ENCODE measurements at places on chromosomes 11 and 22.

DNA sequence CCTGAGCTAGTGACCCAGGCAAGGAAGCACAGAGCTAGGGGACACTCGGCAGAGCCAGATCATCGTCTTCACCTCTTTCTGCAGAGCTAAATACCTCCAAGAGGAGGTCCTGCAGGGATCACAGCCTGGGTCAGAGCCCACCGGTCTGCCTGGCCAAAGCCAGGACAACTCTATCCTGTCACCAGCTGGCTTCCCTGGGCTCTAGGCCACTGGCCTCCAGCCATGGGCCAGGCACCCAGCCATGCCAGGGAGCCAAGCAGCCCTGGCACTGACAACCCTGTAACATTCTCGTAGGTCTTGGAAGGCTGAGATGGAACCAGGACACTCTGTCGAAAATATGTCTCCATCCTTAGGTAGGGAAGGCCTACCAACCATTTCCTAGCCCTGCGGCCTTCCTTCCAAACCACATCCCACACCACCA lies 270.1 kb downstream of the BUD13 start:
- no peak for DNase-seq

GRCh38 chr11:24412722-24413121 lies 84.1 kb upstream of the LUZP2 start:
- DNase-seq, result no peak

GRCh38 chr11:61524446-61524845 lies 15.9 kb downstream of the LRRC10B start:
- no peak for DNase-seq

DNA sequence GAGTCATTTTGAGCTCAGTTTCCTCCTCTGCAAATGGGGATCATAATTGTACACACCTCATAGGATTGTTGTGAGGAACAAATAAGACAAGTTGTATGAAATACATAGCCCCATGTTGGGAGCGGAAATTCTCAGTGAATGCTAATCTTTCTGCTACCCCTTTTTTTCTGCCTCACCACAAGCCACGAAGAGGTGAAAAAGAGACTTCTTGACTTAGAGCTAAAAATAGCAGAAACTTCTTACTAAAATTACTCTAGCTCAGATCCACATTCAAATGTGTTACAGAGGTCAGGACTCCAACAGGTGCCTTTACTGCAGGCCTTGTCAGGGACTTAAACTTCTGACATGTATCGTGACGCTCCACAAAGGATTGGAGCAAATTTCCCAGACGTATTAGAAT lies 128.5 kb downstream of the MIAT start:
- DNase-seq, result no peak

DNA sequence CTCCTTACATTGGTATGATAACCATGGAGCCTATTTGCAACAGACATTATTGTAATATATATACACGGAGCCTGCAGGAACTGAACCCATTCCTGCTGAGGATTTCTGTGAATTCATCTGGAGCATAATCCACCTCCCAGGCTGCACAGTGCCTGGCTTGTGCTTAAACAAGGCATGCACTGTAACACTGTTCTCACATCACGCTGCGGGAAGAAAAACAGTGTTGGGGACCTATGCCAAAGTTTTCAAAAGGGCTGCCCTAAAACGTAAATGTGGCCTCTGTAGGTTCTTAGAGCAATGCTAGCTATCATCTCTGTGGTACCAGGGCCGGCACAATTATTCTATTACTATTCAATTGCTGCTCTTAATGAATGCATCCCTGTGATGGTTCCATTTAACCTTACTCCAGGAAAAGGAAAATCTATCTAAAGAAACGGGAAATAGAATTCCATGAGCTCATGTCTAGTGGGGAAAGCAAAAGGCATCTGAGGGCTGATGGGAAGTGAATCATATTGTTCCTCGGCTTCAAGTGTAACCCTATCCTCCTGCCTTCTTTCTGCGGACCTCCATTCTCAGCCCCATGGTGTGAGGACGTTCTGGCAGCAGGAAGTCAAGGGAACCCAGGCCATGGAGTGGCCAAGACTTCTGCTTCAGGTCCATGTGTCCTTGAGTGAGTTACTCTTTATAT lies 525.5 kb downstream of the SOX6 start:
- no peak for DNase-seq

DNA sequence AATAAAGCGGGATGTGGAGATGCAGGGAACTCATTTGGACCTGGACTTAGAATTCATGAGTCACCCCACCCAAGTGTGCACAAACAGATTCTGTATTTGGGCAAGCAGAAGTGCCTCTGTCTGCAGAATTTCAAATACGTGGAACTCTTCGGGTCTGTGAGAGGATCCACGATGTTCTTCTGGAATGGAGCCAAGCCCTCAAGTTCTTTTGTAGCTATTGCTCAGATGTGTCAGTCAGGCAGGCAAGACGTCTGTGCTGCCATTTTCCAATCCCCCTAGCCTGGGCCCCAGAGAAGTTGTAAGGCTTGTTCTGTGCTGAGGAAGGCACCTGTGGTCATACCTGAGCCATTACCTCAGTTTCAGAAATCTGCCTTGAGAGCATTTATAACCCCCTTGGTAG lies 132.8 kb upstream of the RASSF10 start:
- no peak for DNase-seq

- no peak for DNase-seq
Measured at GRCh38 chr11:131773626-131774025, 403.2 kb downstream of the NTM start.

DNA sequence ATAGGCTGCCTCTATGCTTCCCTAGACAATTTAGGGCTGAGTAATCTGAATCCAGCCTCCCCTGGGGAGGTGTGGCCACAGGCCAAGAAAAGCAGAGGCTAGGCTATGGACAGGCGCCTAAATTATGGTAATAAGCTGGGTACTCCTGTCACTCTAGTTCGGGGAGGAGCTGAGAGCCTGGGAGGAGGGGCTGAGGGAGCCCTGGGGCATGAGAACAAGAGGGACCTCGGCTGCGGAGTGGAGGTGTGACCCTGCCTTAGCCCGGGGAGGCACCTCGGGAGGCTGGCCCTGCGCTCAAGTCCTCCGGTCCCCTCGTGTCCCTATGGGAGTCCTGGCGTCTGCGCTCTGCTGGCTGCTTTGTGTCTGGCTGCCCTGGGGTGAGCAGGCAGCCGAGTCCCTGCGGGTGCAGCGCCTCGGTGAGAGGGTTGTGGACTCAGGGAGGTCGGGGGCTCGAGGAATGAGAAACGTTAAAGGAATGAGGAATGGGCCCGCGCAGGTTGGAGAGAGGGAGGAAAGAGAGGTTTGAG lies at the start of gene OTOG:
TSS of gene OTOG (plus strand) at position 209 of the 527 bp plus-strand sequence. CDS start at position 323, 114 bp downstream.
- DNase-seq, result no peak

GRCh38 chr11:2536440-2536989 lies 91.7 kb downstream of the KCNQ1 start:
- no peak for DNase-seq

DNA sequence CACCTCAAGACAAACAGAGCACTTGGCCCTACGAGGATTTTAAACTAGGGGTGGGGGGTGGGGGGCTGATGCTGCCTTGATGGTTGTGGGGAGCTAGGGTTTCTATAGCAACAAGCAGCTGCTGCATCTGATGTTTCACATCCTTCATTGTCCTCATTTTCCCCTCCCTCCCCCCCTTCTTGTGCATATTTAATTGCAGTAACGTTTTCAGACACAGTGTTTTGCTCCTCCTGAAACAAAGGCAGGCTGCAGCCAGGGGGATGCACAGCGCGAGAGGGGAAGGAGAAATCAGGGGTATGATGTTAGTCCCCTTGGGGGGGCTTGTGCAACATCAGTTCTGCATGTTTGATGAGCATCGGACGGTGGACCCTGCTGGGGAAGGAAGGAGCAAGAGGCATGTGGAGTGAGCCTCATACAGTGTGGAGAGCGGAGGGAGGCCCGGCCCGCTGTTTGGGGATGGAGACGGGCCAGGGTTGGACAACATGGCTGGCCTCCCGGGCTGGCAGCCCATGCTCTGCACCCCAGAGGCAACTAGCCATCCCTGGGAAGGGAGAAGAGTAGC lies 208.3 kb downstream of the CEP164 start:
- DNase-seq, result no peak

DNA sequence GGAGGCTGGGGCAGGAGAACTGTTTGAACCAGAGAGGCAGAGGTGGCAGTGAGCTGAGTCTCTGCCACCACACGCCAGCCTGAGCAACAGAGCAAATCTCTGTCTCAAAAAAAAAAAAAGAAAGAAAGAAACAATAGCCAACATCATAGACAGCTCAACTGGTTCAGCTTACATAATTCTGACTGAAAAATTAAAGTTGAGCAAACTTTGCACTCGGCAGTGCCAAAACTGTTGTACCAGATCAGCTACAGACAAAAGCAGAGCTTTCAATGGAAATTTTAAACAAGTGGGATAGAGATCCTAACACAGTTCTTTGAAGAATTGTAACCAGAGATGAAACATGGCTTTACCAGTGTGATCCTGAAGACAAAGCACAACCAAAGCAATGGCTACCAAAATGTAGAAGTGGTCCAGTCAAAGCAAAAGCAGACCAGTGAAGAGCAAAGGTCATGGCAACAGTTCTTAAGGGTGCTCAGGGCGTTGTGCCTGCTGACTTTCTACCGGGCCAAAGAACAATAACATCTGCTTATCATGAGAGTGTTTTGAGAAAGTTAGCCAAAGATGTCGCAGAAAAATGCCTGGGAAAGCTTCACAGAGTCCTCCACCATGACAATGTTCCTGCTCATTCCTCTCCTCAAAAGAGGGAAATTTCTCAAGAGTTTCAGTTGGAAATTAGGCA lies 59.3 kb downstream of the TTC28 start:
- DNase-seq, result no peak

GRCh38 chr11:105078283-105078682 lies 33.1 kb upstream of the CARD16 start:
- no peak for DNase-seq

GRCh38 chr22:36294801-36295200 lies 41.9 kb downstream of the APOL1 start:
- DNase-seq, result no peak

DNA sequence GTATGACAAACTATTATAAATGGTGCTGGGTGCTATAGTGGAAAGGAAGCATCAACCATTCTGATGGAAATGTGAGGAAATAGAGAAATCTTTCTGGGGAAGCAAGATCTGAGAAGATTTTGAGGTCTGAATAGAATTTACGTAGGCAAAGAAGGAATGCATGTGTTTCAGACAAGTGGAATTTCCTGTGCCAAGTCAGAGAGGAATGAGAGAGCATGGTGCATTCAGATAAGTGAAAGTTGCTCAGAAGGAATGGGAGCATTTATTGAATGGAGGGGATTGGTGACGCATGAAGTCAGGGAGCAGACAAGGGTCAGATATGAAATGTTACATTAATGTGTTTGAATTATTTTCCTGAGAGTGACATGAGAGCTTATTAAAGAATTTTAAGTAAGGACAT lies 725.5 kb downstream of the METTL15 start:
- DNase-seq, result no peak

DNA sequence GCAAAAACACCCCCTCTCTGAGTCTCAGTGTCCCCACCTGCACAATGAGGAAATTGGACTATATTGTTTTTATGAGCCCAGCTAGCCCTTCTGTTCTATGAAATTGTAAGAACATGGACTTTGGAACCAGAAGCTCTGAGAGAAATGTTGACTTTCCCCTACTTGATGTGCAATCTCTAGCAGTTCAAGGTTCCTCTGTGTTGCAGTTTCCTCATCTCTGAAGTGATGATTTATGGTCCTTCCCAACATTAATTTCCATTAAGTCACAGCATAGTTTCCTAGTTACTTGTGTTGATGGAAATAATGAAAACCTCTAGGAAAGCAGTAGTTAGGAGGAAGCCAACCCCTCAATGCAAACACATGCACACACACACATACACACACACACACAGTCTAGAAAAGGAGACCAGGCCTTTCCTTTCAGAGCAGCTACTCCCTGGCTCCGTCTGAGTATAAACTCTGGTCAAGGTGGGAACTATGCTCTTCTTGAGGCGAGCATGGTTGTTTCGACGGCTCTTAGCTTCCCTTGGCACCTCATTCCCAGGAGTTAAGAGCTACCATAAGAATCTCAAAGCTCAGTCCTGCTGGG lies 518.4 kb downstream of the SOX6 start:
- DNase-seq, result no peak

- DNase-seq, result no peak
Measured at GRCh38 chr11:117180020-117180419, 1.5 kb downstream of the SIDT2 start.

- DNase-seq, result no peak
Measured at GRCh38 chr11:111797145-111797581, 31.0 kb upstream of the PPP2R1B start.

DNA sequence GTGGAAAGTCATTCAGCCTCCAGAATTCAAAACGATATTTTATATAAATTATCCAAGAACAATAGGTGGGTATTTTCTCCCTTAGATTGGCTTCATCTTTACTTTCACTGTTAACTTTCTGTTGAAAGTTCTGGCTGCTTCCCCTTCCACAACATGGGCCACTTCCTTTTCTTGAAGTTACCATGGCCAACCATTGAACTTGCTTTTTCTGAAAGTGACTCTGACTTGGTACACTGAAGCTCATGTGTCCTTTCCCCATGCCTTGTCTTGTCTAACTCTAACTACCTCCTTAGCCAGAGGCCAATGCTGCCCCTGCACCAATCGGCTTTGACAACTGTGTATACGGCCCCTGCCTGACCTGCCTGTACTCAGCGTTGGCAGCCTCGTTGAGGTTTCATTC lies 225.2 kb downstream of the FAT3 start:
- DNase-seq, result no peak

- DNase-seq, result no peak
Measured at GRCh38 chr11:13857828-13858227, 104.7 kb upstream of the SPON1 start.

DNA sequence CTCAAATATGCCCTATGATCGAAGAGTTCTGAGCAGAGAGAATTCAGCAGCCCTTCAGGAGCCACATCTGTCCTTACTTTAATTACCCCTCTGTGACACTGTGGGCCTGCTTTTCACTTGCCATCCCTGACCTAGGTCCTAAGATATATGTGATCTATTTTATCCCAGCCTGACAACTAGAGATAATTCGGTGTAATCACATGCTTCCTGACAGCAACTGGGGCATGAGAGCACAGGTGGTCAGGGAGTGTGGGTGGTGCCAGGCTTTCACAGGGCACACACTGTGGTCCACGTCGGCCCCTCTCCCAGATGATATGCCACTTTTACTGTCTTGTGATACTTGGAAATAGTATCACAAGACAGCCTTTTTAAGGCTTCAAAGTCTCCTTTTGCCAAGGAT lies 3.9 kb downstream of the TUBA8 start:
- DNase-seq, result no peak

DNA sequence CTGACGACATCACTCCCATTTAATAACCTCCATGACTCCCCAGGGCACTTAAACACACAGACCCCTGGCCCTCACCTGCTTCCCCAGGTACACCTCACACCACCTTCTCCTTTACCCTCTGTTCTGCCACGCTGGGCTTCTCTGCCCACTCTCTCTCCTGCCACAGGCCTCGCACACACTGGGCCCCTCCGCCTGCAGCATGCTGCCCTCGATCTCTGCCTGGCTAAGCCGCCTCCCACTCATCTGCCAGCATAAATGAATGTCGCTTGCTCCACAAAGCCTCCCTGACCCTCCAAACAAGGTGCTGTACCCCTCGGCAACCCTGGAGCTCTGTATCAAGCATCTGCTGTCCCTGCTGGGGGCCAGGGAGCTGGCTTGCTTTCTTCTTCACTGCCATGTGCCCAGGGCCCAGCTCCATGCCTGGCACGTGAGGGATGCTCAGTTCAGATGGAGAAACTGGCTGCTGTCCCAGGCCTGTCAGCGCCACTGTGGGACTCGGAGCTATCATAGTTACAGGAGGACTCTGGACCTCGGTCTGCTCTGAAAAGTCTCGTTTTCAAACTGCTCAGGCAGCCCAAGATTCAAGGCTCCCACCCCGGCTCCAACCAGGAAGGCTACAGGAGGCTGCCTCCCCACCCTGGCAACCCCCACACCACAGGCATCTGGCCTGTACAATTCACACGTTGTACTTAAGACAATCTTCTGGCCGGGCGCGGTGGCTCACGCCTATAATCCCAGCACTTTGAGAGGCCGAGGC lies 11.9 kb downstream of the TTLL1 start:
- no peak for DNase-seq

All from stimulated activated CD4-positive, alpha-beta T cell treated with anti-CD3 and anti-CD28 coated beads, TNF-alpha, amount 100 ng/mL, for 24 hours (primary cell).